Heart right ventricle (tissue), 16 donors: ENCODE measurements at places on chromosomes 5 and 9. TPM values are rescaled to one million over a fixed set of nuclear protein-coding genes. Genes with fewer than 3 reads are reported as not detected.

Gene CFAP77
- total RNA-seq: 0.83 TPM

DNA sequence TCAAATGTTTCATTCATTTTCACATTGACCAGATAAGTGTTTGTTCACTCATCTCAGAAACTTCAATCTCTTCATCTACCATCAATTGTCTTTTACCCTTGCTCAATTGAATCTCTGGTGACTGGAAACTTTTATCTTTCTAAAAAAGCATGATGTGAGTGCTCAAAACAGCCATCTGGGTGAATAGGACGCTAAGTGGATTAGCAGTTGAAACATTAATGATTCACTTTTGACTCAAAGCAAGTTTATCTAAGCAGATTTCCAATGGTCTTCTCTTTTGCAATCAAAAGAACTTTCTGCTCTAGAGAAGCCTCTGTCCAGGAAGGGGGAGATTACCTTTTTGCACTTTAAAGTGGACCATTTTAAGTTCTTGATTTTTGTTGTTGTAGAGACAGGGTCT, 22.2 kb downstream of the KLF4 start:
- H3K36me3 ChIP-seq: no peaks in the 10 kb centered on the region
- H3K4me1 ChIP-seq: peaks cover 10% of the 10 kb centered on the region
- DNase-seq: no peak
- H3K27ac ChIP-seq: no peak overlapping the region
- H3K27me3 ChIP-seq: no peaks in the 10 kb centered on the region
- no peak overlapping the region for H3K4me3 ChIP-seq

- H3K36me3 ChIP-seq: no peaks in the 10 kb centered on the region
- no peak for DNase-seq
- H3K4me3 ChIP-seq: no peak overlapping the region
- no peak overlapping the region for H3K27ac ChIP-seq
Measured at GRCh38 chr5:160237571-160238093, 8.3 kb downstream of the FABP6 start.

DNA sequence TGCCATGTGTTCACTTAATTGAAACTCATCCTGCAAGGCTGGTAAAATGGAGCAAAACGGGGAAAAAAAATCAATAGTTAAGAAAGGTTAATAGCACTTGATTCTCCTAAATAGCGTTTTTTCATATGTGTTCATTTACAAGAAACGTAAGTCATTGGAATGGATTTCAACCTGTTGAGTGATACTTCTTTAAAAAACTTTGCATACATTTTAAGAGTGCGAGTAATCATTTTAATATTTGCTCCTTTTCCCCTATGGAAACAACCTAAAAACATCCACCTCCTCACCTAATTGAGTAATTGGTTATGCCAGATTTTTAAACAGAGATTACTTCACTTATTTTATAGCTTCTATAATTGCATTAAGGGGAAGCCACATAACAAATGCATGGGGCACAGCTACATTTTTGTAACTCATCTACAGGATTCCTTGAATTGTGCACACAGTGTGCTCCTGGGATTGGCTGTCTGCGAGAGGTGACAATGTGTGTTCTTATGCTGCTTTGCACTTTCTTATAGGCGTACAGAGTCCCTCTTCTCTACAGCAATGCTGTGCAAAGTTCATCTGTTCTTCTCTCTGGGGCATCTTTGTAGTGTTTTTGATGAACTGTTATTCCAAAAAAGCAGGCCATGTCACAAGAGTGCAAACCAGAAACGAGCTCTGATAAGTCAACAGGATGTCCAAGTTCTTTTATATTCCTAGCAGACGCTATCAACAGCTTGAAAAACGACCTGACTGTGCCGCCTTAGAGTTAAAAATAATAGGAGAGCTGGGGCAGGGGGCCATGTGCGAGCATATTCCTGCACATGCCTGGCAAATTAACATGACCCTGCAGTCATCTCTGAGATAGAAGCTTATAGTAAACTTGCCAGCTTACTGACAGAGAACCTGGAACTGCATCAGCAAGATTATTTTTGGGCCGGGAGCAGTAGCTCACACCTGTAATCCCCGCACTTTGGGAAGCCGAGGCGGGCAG, 117.9 kb downstream of the GOLPH3 start:
- no peaks in the 10 kb centered on the region for H3K27me3 ChIP-seq
- peaks cover 13% of the 10 kb centered on the region for H3K4me1 ChIP-seq
- peaks cover 17% of the 10 kb centered on the region for H3K36me3 ChIP-seq
- peak overlapping the region; percentile 10 for H3K27ac ChIP-seq
- no peak for DNase-seq
- H3K4me3 ChIP-seq: no peak overlapping the region

Gene NMUR2
- 0.15 TPM for total RNA-seq

- no peak overlapping the region for H3K27ac ChIP-seq
- no peaks in the 10 kb centered on the region for H3K36me3 ChIP-seq
- H3K4me1 ChIP-seq: no peaks in the 10 kb centered on the region
- DNase-seq: no peak
- H3K27me3 ChIP-seq: no peaks in the 10 kb centered on the region
- no peak overlapping the region for H3K4me3 ChIP-seq
Measured at GRCh38 chr9:71058660-71059059, 62.8 kb downstream of the TRPM3 start.

- no peak overlapping the region for H3K4me3 ChIP-seq
- H3K27me3 ChIP-seq: no peaks in the 10 kb centered on the region
- no peaks in the 10 kb centered on the region for H3K4me1 ChIP-seq
- DNase-seq: no peak
- H3K36me3 ChIP-seq: no peaks in the 10 kb centered on the region
Measured at GRCh38 chr5:143739746-143740145, 72.2 kb upstream of the HMHB1 start.

Gene TAF1L
- total RNA-seq: not detected

- peaks cover 5% of the 10 kb centered on the region for H3K4me1 ChIP-seq
- DNase-seq: peak; percentile 77
- no peaks in the 10 kb centered on the region for H3K27me3 ChIP-seq
- H3K36me3 ChIP-seq: peaks cover 24% of the 10 kb centered on the region
Measured at GRCh38 chr5:80082731-80083100, 47.6 kb downstream of the THBS4 start.

DNA sequence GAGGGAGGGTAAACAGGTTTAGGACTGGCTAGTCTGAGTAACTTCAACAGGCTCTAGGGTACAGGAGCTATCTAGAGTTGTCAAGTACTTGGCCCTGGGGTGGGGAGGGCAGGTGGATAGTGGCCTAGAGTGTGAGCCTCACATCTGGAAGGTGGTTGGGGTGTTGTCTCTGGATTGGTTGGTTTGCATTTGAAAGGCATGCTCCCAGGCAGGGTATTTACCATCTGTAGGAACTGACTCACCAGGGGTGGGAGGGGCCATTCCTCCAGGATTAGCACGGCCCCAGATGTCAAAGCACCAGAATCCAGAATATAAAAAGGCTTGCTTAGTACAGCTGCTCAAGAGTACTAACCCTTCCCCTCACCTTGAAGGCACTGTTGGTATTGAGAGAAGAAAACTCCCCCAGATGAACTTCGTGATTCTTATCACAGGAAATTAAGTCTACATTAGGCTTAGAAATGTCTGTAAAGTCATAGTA, 193.3 kb downstream of the NTRK2 start:
- H3K27me3 ChIP-seq: no peaks in the 10 kb centered on the region
- peak; percentile 23 for DNase-seq
- H3K4me3 ChIP-seq: no peak overlapping the region
- H3K4me1 ChIP-seq: peaks cover 28% of the 10 kb centered on the region
- H3K36me3 ChIP-seq: no peaks in the 10 kb centered on the region

Gene PLAC8L1
- 0.56 TPM for total RNA-seq

GRCh38 chr5:110354915-110355644, 371.4 kb downstream of the TMEM232 start:
- no peaks in the 10 kb centered on the region for H3K27me3 ChIP-seq
- no peak overlapping the region for H3K4me3 ChIP-seq
- H3K27ac ChIP-seq: no peak overlapping the region
- no peak for DNase-seq
- no peaks in the 10 kb centered on the region for H3K36me3 ChIP-seq

Gene SLC25A2
- total RNA-seq: not detected

DNA sequence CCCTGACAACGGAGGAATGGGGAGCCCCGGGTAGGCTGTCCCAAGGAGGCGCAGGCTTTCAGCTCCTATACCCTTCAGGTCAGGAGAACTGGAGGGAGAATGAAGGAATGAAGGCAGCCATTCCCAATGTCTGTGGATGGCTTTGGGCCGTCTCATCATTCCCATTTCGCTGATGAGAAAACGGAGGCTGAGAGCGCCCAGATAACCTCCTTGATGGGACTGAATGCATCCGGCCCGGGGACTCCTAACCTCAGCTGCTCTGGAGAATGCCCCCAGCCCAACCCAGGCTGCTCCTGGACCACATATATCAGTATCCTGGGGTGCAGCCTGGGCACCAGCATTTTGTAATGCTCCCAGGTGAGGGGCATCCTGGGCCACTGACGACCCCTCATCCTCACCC, 52.6 kb upstream of the RNU6ATAC start:
- no peaks in the 10 kb centered on the region for H3K27me3 ChIP-seq
- no peak overlapping the region for H3K27ac ChIP-seq
- DNase-seq: no peak
- no peaks in the 10 kb centered on the region for H3K36me3 ChIP-seq
- peaks cover 34% of the 10 kb centered on the region for H3K4me1 ChIP-seq

DNA sequence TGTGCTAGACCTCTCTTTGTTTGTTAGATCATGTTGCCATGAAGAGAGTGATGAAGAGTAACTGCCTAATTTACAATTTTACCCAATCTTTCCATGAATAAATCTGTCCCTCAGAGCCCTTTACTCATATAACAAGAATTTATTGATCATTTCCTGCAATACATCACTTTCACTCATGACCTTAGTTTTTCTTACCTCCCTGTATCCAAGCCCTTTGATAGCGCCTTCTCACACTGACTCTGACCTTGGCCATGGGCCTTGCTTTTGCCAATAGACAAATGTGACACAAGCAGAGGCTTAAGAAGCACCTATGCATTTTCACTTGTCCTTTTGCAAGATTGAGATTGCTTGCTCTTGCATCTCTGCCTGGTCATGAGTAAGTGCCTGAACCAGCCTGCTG, 288.1 kb downstream of the NNT start:
- H3K36me3 ChIP-seq: no peaks in the 10 kb centered on the region
- no peaks in the 10 kb centered on the region for H3K4me1 ChIP-seq
- no peak for DNase-seq
- no peaks in the 10 kb centered on the region for H3K27me3 ChIP-seq
- H3K27ac ChIP-seq: no peak overlapping the region

- no peak overlapping the region for H3K27ac ChIP-seq
- no peaks in the 10 kb centered on the region for H3K36me3 ChIP-seq
- H3K4me1 ChIP-seq: peaks cover 4% of the 10 kb centered on the region
- DNase-seq: no peak
- no peak overlapping the region for H3K4me3 ChIP-seq
Measured at GRCh38 chr9:12770261-12770660, 4.6 kb upstream of the LURAP1L start.

DNA sequence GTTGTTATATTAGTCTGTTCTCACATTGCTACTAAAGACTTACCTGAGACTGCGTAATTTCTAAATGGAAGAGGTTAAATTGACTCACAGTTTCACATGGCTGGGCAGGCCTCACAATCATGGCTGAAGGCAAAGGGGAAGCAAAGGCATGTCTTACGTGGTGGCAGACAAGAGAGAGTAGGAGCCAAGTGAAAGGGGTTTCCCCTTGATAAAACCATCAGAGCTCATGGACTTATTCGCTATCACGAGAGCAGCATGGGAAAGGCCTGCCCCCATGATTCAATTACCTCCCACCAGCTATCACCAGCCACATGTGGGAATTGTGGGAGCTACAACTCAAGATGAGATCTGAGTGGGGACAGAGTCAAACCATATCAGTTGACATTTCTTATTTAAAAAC, 374.5 kb upstream of the RORB start:
- no peaks in the 10 kb centered on the region for H3K4me1 ChIP-seq
- H3K27me3 ChIP-seq: no peaks in the 10 kb centered on the region
- H3K27ac ChIP-seq: no peak overlapping the region
- H3K36me3 ChIP-seq: no peaks in the 10 kb centered on the region

DNA sequence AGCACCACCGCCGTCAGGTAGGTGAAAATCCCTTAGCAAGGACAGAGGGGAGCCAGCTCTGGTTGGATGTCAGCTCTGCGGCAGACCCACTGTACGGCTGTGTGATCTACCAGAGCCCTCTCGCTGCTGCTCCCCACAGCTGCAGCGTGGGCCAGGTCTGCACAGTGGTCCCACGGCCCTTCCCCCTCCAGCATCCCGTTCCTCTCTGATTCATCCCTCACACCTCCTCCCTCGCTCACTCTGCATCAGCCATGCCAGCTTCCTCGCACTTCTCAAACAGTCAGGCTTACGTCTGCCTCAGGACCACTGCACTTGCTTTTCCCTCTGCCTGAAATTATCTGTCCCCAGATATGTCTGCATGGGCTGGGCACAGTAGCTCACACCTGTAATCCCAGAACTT, 26.6 kb upstream of the CFAP157 start:
- H3K4me3 ChIP-seq: no peak overlapping the region
- no peaks in the 10 kb centered on the region for H3K27me3 ChIP-seq
- H3K4me1 ChIP-seq: no peaks in the 10 kb centered on the region
- peaks cover 97% of the 10 kb centered on the region for H3K36me3 ChIP-seq
- H3K27ac ChIP-seq: no peak overlapping the region

Gene RELL2
- total RNA-seq: 0.50 TPM

Gene PAXX
- total RNA-seq: 15.2 TPM

GRCh38 chr5:159972538-159973362, 36.2 kb upstream of the TTC1 start:
- no peak overlapping the region for H3K4me3 ChIP-seq
- no peak for DNase-seq
- no peaks in the 10 kb centered on the region for H3K27me3 ChIP-seq
- no peak overlapping the region for H3K27ac ChIP-seq

DNA sequence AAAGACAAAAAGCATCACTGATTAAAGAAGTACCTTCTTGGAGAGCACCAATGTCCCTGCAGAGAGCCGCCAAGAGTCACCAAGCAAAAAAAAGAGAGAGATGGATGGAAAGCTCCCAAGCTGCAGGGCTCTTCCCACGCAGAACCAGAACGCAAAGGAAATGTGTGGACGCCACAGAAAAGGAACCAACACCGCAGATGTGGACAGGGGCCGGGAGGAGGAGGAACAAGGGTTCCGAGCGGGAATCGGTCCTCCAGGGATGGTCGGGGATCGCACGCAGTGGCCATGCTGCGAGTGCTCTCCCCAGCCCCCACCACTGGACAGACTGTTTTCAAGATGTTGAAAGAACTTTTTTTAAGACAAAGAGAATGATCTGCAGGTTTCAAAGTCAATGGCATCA, 40.2 kb upstream of the ZNF354A start:
- no peaks in the 10 kb centered on the region for H3K36me3 ChIP-seq
- no peak overlapping the region for H3K27ac ChIP-seq
- no peak overlapping the region for H3K4me3 ChIP-seq
- no peak for DNase-seq
- H3K27me3 ChIP-seq: peaks cover 14% of the 10 kb centered on the region
